ENCODE measurements at places on chromosomes 5 and 9.
A peak's percentile ranks its signal among the peaks of the same experiment; 100 is the strongest.

GRCh38 chr9:131629825-131630204, 84.5 kb downstream of the PRRT1B start:
- no peak for DNase-seq

- no peak for DNase-seq
These were observed 7.5 kb upstream of the TOR2A start for GRCh38 chr9:127742435-127743088.

GRCh38 chr5:150577378-150578139, 62.9 kb upstream of the SYNPO start:
- DNase-seq, result no peak

DNA sequence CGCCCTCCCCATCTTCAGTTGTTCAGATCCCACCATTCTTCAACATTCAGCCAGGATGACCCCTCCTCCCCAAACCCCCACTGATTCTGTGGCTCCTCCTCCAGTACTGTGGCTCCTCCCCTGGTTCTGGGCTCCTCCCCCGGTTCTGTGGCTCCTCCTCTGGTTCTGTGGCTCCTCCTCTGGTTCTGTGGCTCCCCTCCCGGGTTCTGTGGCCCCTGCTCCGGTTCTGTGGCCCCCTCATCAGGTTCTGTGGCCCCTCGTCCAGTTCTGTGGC, 32.8 kb downstream of the C5orf15 start:
- DNase-seq, result no peak

DNA sequence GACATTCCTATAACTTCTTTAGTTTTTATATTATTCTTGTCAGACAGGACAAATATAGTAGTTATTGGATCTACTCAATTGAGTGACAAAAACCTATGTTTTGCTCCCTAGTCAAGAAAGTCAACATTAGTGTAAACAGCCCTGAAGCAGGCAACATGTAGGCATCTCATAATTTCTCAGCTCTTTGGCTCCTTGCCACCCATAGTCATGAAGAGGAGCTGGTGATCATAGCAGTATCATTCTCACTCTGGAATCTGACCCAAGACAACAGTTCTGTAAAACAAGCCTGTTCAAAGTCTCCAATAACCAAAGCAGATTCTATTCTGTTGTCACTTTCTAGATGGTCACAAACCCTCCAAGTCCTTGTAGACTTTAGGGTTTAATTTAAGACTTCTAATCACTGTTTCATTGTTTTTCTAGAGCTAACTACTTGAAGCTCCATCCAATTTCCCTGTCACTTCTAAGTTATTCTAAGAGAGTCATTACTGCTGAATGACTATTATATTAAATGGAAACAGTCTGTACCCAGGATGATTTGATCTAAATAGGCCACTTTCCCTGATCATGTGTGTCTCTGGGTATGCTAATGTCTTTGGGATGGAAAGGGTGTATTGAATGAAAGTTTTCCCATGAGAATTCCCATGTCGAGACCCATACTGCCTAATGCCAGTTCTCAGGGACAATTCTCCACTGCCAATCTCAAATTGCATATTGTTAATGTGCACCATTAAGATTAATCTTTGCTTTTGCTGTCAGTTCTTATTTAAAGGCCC, 533.3 kb downstream of the ACTL7B start:
- DNase-seq, result no peak

- DNase-seq, result peak; percentile 74
These were observed 21.3 kb downstream of the C5orf58 start for GRCh38 chr5:170254056-170254455.

- DNase-seq, result no peak
These were observed 182.0 kb upstream of the MOCS2 start for GRCh38 chr5:53291528-53291927.

- no peak for DNase-seq
These were observed 462.6 kb downstream of the ENC1 start for GRCh38 chr5:74177961-74178360.

DNA sequence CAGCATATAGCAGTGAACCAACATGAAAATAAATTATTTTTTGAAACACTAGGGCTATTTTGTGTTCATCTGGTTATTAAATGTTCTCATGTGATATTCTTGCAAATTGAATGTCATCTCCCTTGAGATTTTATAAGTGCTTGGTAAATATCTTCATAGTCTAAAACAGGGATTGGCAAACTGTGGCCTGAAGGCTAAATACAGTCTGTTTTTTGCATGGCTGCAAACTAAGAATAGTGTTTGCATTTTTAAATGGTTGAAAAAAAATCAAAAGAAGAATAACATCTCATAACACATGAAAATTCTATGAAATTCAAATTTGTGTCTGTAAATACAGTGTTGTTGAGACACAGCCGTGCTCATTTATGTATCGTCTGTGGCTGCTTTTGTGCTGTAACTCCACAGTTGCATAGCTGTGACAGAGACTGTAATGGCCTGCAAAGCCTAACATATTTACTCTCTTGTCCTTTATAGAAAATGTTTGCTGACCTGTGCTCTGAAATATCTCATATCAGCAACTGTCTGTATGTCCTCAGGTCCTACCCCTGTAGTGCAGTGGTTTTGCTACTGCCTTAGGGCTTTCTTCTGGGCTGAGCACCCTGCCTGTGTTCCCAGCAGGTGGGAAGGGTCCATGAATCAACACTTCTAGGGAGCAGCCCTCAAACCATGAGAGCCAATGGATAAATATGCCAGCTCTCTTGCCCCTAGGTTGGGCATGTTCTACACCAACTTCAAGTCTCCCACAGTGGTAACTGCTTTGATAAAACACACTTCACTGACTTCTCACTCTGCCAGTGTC, 41.7 kb upstream of the ARRDC3 start:
- DNase-seq, result no peak

DNA sequence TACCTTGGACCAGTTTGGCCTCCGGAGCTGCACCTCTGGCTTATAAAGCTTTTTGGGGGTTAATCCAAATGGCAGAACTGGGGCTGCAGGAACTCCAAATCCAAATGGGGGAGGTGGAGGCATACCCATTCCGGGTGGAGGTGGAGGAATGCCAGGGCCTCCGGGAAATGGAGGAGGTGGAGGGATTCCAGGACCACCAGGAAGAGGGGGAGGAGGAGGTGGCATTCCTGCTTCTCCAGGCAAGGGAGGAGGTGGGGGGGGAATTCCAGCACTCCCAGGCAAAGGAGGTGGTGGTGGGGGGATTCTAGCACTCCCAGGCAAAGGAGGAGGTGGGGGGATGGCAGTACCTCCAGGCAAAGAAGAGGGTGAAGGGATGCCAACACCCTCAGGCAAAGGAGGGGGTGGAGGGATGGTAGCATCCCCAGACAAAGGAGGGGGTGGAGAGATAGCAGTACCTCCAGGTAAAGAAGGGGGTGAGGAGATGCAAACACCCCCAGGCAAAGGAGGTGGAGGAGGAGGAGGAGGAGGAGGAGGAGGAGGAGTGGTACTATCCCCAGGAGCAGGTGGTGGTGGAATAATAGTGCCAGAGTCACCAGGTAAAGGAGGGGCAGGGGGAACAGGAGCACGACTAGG, 45.2 kb downstream of the DIAPH1 start:
- no peak for DNase-seq

DNA sequence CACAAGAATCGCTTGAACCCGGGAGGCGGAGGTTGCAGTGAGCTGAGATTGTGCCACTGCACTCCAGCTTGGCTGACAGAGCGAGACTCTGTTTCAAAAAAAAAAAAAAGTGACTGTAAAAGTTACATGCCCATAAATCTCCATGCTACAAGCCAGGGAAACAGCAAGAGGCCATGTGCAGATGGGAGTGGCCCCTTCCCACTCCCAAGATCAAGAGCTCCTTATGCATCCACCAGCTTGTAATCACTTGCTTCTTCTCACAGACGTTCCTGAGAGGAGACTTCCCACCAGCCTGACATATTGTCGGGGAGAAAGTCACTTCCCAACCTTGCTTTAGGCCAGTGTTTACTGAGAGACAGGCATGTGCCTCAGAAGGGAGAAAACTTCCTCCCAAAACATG, 45.6 kb upstream of the N4BP3 start:
- no peak for DNase-seq

- DNase-seq, result no peak
These were observed 298.7 kb upstream of the RGMB start for GRCh38 chr5:98474782-98475181.

DNA sequence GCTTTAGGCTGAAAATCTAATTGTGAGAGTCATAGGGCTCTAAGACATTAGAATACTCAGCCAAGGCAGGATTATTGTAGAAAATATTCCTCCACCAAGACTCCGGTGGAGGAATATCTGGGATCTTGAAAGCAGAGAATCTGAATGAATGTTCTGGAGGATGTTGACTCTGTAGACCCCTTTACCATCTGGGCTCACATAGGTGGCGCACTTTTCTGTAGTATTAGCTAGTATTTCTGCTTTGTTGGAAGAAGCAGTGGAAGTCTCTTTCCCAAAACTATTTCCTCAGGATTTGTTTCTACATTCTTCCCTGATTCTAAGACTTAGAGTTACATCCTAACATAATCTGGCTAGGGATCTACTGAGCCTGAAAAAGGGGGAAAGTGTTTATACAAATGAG, 752.4 kb upstream of the SEMA6A start:
- no peak for DNase-seq

DNA sequence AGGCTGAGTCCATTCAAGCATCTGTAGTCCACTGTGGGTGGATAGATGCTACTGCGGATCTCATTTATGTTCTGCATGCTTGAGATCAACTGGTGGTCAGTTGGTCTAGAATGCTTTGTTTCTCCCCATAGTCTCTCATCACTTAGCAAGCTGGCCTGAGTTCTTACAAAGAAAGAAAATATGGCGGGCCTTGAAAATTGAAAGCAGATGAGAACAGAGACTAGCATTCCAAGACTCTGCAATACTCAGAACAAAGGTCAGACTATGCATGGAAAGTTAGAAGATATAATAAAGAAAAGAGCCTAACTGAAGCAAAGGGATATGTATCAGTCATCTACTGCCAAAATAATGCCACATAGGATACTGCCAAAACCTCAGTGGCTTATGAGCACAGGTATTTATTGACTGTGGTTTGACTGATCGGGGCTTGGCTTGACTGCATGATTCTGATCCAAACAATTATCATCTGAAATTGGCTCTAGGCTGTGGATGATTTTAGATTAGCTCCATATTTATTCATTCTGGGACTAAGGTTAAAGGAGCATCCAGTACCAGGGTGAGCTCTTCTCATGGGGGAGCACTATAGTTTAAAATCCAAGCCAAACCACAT, 258.9 kb downstream of the TAF11L14 start:
- DNase-seq, result no peak

- no peak for DNase-seq
These were observed 8.8 kb downstream of the DMRT2 start for GRCh38 chr9:1058826-1059487.

- no peak for DNase-seq
These were observed 94.4 kb downstream of the SIL1 start for GRCh38 chr5:139103762-139104161.

DNA sequence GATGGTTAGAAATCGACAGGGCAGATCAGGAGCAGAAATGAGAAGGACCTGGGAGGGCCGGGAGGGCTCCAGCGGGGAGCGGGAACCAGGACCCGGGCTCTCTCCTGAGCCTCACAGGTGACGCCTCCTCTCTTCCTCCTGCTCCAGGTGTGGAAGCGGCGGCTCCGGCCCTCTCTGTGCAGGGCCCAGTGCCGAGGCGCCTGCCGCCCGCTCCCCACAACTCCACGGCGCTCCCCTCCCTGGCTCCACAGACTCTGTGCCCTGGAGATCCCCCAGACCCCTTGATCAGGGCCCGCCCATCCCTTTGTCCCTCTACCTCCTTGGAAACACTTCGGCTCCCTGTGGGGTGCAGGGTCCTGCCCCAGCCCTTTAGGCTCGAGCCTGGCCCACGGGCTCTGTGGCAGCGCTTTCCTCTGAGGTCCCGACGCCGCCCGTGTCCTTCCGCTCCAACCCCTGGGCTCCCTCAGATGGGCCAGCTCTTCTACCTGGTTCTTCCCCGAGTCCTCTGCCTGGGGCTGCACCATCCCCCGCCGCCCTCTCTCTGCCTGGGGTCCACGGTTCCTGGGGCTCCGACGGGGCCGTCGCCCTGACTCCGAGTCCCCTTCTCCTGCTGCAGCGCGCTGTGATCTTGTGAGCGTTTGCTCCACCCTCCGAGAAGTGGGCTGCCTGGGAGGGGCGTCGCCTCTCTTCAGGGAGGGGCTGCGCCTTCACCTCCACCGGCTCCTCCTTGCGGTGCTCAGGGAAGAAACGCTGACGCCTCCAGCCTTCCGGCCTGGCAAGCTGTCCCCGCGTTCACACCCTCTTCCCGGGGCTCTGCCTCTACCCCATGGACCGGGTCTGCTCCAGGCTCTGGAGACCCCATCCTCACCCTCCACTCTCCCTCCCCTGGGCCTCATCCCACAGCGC, 22.4 kb upstream of the SLC6A3 start:
- DNase-seq, result no peak

- no peak for DNase-seq
These were observed 30.2 kb upstream of the NRG2 start for GRCh38 chr5:140073296-140073695.

DNA sequence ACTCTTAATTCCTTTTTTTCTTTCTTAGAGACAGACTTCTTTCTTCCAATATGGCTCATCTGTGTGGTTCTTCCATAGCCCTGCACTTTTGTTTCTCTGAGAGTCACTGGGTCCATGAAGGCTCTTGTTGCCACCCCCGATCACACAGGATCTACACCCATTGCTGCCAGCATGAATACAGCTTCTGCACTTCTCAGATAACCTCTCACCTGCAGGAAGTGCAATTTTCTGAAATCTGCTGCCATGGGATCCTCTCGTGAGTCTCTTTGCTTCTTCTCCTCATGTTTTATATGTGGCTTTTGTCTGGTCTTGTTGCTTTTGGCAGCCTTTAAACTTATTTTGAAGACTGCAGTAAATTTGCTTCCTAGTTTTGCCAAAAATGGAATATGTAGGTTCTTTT, 171.2 kb downstream of the TMEM167A start:
- no peak for DNase-seq

- no peak for DNase-seq
These were observed 31.7 kb upstream of the CSF1R start for GRCh38 chr5:150117945-150118560.

- DNase-seq, result no peak
These were observed 20.8 kb upstream of the GTF3C5 start for GRCh38 chr9:133009906-133010582.

DNA sequence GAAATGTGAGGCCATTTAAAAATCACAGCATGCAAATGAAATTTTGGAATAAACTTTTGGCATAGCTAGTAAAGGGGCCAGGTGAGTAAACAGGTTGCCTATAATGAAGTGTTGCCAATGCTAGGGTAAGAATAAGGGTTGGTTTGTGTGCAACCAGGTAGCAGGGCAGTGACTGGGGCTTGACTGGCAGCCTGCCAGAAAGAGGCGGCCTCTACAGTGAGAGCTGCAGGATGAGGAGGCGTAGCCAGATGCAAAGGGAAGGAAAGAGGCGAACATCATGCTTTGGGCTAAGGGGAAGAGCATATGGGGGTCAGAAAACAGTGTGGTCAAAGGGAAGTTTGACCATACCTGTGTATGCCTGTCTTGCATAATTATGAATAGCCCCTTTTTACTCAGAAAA, 70.6 kb downstream of the MAST4 start:
- DNase-seq, result no peak
